ENCODE measurements at places on chromosomes 11 and 22. TPM values are rescaled to one million over a fixed set of nuclear protein-coding genes. Genes with fewer than 3 reads are reported as not detected.

TIMM10 gene
- total RNA-seq = 31.8 TPM

OR51B4 gene
- total RNA-seq = not detected

- DNase-seq = peak; percentile 75
Observed at GRCh38 chr22:49398115-49398514, 429.6 kb downstream of the BRD1 start.

- no peak for DNase-seq
Observed at GRCh38 chr22:43424666-43425630, 13.1 kb downstream of the MPPED1 start.

DNA sequence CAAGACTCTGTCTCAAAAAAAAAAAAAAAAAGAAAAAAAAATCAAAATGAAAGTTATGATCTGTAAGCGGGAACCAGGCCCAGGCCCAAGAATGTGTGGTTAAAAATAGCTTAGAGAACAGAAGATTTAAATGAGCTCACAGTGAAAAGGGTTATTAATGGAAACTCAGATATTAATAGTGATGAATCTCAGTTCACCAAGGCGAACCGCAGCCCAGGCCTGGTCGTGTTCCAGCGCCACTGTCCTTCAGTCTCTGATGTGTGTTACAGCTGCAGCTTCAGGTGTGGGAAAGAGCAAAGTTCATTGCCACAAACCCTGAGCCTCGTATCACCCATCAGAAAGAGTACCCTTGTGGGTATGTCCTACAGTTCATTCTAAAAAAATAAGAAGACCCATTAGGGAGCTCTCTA, 107.1 kb downstream of the GAB2 start:
- peak; percentile 83 for DNase-seq

DNA sequence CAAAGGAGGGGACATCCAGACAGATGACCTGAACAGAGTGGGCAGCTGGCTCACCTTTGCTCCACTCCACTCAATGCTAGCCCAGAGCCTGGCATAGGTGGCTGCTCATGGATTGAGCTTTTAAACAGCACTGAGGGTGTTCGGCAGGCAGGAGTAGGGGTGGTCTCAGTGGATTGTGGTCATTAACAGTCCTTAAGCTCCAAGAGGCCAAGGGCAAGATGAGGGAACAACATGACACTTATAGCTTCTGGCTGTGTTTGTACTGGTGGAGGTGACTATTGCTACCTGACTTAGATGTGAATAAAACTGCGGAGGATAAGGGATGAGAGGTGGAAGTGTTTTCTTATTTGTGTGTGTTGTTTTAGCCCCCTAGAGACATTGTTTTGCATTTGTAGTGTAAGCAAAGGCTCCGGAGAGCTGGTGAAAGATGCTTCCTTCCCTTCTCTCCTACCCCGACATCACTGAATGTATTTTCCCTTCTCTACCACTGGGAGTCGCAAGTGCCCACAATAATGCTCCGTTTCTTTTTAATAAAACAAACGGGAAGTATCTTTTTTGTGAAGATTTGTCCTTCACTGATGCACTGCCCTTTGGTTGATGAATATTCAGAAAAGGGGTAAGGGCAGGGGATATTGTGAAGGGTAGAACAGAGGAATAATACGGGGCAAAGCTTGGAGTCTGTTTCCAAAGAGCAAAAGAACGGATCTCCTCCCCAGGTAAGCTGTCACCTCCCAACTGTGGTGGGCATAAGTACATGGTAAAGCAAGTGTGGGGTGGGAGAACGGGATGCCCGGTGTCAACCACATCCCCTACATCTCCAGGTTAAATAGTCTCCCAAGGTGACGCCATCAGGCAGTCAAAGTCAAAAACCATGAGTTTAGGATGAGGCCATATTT, 27.5 kb upstream of the MTNR1B start:
- DNase-seq = no peak

GRCh38 chr11:70616938-70617654, 218.8 kb downstream of the CTTN start:
- no peak for DNase-seq

- peak; percentile 93 for DNase-seq
Observed at GRCh38 chr11:44568658-44569473, 3.4 kb downstream of the CD82 start.

DNA sequence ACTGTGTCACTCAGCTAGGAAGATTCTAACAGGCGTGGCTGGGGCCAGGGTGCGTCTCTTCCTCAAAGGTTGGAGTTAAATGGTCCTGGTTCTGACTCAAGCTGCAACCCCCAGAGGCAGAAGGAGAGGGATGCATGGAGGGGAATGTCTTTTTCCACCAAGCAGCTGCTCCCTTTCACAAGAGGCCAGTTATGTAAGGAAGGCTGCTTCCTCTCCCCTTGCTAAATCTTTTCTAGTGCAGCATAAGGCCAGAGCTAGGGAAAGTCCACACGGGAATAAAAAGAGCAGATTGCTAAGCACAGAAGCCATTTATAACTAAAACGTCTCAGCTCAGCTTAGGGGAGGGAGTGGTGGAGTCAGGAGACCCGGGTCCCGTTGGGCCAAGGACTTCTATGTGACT, 10.0 kb downstream of the PVALB start:
- DNase-seq = no peak

DNA sequence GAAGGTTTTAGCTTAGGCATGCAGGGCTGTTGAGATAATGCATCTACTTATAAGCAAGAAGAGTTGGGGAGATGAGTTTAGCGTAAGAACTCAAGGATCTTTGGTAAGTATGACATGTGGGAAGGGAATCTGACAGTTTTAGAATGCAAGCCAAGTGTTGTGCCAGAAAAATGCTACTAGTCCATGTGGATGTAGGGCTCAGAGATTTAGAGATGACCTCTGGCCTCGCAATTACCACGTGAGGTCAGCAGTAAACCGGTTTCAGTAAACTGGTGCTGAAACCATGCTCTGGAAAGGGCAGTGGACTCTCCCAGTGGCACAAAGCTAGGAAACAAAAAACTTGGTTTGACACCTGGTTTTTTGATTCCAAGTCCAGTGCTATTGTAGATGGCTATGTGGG, 18.9 kb downstream of the MRPL16 start:
- no peak for DNase-seq

DNA sequence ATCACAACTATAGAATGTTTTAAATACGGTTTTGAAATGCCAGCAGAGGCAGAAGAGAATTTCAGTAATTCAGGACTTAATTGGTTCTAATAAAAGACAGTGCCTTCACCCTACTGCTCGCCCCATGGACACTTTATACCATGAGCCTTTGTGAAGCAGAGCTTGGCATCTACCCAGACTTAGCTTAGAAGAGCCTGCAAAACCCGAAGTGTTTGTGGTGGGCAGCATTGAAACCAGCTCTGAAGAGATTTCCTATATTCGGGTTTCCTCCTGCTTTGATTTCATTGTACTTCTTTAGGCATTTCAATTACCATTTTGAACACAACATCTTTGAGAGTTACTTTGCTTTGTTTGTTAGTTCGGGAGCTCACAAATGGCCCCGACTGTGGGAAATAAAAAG, 185.1 kb upstream of the MTNR1B start:
- DNase-seq = no peak

OR4A16 gene
- not detected for total RNA-seq

DNA sequence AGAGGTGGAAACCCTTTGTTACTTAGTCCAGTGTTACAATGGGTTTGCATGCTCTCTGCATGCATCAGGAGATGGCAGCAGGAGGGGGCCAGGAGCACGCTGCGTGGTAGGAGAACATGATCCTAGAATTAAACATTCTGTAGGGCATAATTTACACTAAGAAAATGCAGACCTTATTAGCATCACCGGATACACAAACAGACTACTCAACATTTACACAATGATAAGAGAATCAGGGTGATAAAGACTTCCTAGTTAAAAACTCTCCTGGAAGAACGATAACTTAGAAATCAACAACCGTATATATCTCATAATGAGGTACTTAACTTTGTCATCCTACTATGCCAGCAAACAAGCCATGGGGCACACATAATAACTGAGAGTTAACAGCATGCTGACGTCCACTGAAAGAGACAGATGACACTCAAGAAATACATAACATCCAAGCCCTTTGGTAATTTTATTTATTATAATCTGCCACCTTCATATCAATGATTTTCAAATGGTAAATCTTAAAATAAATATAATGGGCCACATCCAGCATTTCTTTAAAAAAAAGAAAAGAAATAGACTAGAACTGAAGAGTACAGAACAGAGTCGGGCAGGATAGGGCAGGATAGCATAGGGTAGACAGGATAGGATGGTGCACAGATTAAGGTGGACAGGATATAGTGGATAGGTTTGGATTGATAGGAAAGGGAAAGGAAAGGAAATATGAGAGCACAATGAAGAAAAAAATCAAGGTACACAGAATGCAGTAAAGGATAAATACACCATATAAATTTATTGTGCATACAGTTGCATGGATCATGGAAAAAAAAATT, 27.5 kb downstream of the CADM1 start:
- no peak for DNase-seq

AIFM3 gene
- 0.62 TPM for total RNA-seq

DNA sequence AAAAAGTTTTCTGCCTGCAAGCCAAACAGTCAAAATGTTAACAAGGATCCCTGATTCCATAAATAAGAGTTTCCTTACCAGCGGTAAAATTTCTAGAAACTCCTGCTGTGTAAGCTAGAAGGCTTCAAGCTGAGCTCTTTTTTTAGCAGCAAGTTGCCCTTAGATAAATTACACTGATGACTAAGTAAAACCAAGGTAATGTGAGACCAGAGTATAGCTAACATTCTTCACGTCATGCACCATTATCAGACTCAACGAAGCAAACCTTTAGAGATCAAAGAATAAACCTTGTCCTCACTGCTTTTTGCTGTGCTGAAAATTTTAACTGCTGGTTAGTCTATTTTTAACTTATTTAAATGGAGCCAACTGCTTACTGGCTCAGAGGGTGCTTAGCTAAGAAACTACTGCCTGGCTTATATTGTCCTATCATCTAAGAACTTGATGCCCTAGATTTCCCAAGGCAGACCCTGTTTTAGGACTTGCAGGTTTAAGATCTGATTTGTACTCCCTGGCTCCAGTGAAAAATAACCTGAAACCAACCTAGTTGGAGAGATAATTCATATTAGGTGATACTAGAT, 900.7 kb downstream of the JRKL start:
- no peak for DNase-seq

- DNase-seq = no peak
Observed at GRCh38 chr11:65307298-65308229, 7.1 kb upstream of the CDC42EP2 start.

B3GAT3 gene
- total RNA-seq = 26.6 TPM

- DNase-seq = peak; percentile 87
Observed at GRCh38 chr11:77127235-77127911, 673 bp upstream of the MYO7A start.

DNA sequence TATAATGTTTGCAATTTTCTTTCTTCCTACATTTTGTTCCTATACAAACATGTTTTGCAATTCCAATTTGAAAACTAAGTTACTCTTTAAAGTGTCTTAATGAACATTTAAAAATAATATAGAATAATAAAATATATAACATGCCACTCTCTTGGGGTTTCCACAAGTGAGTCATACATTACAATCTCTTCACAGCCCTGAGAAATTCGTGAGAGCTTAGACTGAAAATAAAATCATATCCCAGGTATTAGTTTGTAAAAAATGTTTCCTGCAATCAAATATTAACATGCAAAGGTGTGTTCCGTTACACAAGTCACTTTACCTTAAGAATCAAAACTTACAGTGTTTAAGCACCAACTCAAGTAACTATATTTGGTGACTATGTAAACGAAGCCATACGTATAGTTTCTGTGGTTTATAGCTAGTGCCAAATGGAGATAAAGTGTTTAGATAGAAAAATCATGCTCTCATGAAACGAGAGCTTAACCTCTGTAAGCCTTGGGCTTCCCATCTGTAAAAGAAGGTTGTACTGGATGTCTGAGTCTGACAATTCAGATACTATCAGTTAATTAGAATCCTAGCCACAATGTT, 253.6 kb upstream of the ANO3 start:
- DNase-seq = no peak

GRCh38 chr11:78922859-78923625, 348.4 kb upstream of the NARS2 start:
- DNase-seq = no peak

DNA sequence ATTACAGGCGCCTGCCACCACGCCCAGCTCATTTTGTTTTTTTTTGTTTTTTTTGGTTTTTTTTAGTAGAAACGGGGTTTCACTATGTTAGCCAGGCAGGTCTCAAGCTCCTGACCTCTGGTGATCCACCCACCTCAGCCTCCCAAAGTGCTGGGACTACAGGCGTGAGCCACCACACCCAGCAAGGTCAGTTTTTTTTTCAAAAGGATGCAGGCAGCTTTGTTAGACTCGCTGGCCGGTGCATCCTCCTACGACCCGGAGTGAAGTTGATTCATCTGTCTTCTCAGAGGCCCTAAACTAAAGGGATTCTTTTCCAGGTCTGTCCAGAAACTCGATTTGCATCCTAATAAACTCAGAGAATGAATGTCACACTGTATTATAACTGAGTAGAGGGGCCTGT, 182.3 kb downstream of the DBX1 start:
- DNase-seq = no peak

OR8D1 gene
- total RNA-seq = not detected

VWA5A gene
- total RNA-seq = 22.0 TPM

DNA sequence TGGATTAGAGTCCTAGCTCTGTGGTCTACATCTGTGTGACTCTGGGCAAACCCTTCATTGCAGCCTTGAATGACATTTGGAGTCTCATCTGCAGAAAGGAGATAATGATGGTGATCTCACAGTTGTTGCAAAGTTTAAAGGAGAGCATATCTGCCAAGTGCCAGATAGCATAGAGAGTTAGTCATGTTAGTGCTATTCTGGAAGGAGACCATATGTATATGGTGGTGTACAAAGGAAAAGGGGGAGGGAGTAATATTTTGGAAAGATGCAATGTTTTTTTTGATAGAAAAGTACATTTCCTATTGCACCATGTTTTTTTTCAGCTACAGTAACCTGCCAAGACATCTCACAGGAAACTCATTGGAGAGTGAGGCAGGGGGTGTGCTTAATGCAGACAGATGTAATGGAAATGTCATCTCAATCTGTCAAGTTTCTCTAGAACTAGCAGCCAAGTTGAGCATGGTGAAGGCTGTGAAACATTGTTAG, 92.1 kb upstream of the NARS2 start:
- no peak for DNase-seq

- DNase-seq = no peak
Observed at GRCh38 chr11:15034687-15035267, 38.6 kb upstream of the CALCB start.

ELMOD1 gene
- 1.6 TPM for total RNA-seq

All from posterior vena cava (tissue), 2 donors.